ENCODE measurements at places on chromosomes 2 and 18.

DNA sequence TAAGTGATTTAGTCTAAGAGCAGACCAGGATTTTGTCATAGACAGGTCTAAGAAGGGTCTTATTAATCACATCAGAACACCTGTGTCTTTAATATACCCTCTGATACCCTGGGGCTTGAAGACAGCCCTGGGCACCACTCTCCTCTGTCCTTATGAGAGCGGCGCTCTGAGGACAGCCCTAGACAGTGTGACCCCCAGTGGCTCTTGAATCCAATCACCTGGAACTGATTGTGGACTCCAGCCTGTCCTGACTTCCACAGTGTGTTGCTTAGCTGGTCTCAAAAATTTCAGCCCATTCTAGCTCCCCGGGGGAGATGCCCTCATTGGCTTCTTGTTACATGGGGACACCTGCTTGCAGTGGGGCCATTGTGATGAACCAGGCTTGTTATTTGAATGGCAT is 195.8 kb upstream of the SMAD2 start:
- no peak for DNase-seq

GRCh38 chr2:30288561-30288960 is 57.2 kb downstream of the LBH start:
- DNase-seq: no peak

DNA sequence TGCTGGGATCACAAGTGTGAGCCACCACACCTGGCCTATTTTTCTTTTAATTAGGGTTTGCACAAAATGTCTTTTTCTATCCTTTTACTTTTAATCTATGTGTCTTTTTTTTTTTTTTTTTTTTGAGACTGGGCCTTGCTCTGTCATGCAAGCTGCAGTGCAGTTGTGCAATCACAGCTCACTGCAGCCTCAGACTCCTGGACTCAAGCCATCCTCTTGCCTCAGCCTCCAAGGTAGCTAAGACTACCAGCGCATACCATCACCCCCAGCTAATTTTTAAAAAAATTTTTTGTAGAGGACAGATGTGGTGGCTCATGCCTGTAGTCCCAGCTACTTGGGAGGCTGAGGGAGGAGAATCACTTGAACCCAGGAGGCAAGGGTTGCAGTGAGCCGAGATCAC is 27.1 kb downstream of the ADCY3 start:
- DNase-seq: no peak

GRCh38 chr18:44823782-44824181 is 143.1 kb downstream of the SETBP1 start:
- peak; percentile 41 for DNase-seq

- no peak for DNase-seq
These were observed 4.1 kb upstream of the RMP24 start for GRCh38 chr18:35968278-35968880.

DNA sequence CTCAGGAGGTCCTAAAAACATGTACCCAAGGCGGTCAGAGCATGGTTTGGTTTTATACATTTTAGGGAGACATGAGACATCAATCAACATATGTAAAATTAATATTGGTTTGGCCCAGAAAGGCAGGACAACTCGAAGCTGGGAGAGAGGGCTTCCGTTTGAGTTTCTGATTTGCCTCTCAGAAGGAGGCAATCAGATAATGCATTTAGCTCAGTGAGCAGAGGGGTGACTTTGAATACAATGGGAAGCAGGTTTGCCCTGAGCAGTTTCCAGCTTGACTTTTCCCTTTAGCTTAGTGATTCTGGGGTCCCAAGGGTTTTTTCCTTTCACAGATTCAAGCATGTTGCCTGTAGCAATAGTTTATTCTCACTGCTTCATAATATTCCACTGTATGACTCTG is 12.6 kb downstream of the SPOPL start:
- no peak for DNase-seq

DNA sequence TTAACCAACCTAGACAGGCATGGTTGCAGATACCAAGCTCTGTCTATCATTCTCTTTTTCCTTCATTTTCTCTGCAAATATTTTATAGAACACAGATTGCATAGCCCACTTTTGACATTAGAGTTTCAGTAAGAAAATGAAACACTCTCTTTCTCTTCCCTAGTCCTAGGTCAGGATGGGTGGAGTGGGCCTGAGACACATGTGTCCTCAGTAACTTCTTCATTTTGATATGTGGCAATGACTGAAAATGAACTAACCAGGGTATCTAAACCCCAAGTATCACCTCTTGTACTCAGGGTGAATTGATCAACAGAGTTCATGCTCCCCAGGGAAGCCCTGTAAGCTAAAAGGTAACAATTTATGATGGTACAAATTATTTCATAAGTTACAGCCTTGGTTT is 37.0 kb upstream of the KYNU start:
- DNase-seq: no peak

DNA sequence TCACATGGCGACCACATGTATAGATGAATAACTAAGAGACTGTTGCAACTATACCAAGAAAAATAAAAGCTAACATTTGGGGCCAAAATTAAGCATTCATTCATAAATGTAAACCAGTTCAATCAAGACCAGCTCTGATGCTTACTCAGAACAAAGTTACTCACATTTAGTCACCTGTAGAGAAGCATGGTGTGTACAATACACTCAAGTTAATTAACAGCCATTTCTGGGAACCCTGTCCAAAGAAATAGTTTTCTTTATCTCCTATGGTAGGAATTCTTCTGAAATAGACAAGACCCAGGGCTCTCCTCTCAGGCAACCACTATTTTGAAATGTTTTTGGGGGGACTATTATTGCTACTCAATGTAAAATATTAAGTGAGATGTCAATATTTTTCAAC is 1.6 kb downstream of the SCN3A start:
- no peak for DNase-seq

DNA sequence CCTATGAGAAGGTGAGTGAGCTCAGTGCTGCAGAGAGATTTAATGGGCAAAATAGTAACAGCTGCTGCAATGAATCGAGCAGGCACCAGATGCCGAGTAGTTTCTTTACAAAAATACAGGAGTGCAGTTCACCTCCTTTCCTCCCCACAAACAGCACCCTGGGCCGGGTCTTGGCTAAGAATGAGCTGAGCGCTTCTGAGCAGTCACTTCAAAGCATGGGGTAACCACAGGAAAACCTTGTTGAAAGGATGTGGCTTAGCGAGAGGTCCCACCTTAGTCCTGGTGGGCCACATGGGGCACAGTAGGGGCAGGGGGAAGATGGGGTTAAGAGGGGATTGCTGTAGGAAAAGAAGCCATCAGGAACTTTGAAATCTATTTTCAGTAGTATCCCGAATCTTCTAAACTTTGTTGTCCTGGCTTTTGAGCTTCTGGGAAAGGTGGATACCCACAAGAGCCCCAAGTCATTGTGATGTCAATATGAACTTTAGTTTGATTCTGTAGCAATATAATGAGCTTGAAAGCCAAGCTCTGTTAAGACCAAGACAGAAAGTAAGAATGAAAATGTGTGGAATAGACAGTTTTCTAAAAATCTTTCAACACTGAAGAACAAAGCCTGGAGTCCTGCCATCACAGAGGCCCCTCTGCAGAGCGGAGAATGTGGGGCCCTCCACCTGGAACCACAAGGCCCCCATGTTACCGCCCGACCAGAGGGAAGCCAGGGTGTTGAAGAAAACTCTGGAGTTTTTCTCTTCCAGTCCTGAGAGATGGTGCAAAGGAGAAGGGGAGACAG is 101.0 kb upstream of the ZNF236 start:
- DNase-seq: no peak

- no peak for DNase-seq
These were observed 60.6 kb upstream of the HS6ST1 start for GRCh38 chr2:128379021-128380015.

- no peak for DNase-seq
These were observed 150.2 kb upstream of the SATB2 start for GRCh38 chr2:199607914-199608313.

- DNase-seq: no peak
These were observed 128.5 kb downstream of the METTL4 start for GRCh38 chr18:2442726-2443275.

DNA sequence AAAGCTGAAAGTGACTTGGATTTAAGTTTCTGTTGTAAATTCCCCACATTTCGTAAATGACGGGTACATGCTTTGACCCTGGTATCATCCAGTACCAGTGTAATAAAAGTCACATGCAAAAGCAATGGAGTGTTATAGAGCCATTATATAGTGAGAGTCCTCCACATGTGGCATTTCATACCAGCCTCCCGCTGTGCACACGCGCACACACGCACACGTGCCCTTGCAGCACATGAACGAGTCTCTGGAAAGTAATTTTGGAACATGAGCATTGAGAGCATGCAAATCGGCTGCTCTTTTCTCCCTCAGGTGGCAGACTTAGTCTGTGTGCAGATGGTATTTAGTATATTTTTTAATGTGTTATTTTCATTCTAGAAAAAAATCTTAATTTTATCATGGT is 198.1 kb downstream of the ZNF407 start:
- DNase-seq: no peak

GRCh38 chr2:100427627-100428258 is 10.3 kb upstream of the CHST10 start:
- DNase-seq: no peak

- no peak for DNase-seq
These were observed 266.8 kb upstream of the FBXO11 start for GRCh38 chr2:48173141-48173540.

DNA sequence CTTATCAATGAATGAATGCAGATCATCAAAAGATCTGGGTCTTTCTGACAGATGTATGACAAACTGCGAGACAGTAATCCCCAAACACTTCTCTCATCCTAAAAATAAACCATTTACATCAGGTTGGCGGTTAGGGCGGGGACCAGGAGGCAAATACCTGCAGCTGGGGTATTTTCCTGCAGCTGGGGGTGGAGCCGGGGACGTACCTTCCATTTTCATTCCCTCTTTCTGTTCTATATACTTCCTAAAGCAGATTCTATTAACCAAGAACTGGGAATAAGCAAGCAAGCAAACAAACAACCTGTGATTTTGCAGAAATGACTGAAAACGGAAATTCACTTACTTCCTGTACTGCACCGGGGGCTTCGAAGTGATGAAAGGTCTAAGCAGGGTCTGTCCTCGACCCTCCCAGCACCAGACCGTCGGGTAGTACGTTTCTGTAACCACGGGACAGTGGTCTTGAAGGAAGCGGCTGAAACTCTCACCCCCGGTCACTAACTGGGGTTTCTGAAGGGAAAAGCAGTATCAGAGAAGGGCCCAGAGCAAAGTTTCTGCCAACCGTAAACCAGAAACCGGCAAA is 1.2 kb downstream of the ABHD3 start:
- no peak for DNase-seq

- no peak for DNase-seq
These were observed 3.5 kb downstream of the CRIM1 start for GRCh38 chr2:36359067-36359466.

GRCh38 chr2:166126007-166126639 is 1.7 kb downstream of the SCN1A start:
- no peak for DNase-seq

- DNase-seq: no peak
These were observed 100.2 kb upstream of the FOSL2 start for GRCh38 chr2:28292491-28292890.

DNA sequence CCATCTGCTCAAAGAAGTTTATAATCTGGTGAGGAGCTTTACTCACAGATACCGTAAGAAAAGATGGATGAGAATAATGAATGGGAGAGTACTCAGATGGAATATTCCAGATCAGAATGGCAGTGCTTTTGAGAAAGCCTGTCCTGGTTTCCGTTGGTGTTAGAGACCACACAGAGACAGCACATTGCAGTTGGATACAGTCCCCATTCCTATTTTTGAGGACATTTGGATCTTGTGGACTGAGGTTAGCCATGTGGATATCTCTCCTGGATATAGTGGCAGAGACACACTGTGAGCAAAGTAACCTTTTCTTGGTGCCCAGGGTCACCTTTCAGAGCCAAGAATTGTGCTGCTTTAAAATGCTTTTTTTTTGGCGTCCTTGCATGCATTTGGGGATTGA is 63.7 kb downstream of the TANC1 start:
- DNase-seq: no peak

GRCh38 chr18:3441290-3441689 is 8.7 kb upstream of the TGIF1 start:
- DNase-seq: no peak

DNA sequence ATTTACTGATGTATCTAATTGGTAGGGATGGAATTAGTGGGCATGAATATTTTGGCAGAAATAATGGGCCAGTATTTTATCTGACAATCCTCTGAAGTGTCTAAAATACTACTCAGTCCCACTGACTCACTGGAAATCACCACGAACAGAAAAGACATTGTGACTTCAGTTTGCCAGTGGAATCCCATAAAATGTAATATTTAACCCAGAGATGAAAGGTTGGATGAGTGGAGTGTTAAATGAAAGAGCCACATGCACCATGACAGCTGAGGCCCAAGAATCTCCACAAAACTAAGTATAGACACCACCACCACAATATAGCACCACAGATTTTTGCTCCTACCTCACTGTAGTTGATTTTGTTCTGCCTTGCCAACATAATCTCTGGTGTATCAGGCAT is 103.9 kb downstream of the NEB start:
- DNase-seq: no peak

GRCh38 chr2:35503738-35504199 is 851.8 kb upstream of the CRIM1 start:
- peak; percentile 34 for DNase-seq

DNA sequence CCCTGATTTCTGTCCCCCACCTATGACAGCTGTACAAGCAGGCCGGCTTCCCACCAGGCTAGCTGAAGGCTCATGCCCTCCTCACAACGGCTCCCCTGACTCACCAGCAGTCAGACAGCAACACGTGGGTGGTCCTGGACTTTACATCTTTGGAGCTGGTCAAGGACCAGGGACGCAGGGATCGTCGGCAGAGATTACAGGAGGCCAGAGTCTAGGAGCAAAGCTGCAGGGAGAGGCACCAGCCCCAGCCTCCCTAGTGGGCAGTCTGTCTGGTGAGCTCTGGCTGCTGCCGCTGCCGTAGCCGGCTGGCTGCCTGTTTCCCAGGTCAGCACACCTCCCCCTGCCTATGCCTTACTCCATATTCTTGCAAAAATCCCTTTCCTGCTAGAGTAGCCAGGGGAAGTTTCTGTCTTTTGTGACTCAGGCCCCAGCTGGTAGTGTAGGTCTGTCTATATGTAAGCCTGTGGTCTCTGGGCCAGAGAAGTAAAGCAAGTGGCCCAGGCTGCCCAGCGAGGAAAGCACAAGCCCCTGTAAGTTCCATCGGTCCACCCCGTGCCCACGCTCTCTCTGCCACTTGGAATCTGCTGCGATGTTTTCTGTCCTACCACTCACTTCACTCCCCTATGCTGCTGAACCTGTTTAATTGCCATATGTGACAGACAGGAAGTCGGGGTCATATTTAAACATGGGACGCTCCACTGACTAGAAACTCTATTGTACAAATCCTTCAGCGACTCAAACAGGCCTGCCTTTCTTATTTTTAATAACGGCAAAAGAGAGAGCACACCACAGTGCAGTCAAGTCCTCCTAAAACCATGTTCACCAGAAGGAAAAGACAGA is 2.4 kb upstream of the ARHGEF4 start:
- no peak for DNase-seq
